ENCODE measurements at places on chromosomes 2 and 18.

DNA sequence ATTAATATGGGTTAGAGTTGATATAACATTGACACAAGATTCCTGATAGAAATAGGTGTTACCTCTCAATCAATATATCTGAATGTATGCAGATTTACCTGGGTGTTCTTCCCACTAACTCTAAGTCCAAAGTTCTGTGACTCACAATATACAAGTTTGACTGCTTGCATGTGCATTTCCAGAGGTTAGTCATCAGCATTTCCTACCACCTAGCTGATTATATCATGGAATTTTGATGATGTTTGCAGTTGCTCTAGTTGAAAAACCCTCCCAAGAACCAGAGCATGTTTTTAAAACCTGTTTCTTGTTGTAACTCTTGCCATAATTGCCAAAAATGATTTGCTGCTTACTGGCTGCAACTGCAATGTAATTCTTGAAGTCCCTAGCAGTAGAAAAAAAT is 15.0 kb upstream of the DSG1 start:
- DNase-seq = peak; percentile 3

DNA sequence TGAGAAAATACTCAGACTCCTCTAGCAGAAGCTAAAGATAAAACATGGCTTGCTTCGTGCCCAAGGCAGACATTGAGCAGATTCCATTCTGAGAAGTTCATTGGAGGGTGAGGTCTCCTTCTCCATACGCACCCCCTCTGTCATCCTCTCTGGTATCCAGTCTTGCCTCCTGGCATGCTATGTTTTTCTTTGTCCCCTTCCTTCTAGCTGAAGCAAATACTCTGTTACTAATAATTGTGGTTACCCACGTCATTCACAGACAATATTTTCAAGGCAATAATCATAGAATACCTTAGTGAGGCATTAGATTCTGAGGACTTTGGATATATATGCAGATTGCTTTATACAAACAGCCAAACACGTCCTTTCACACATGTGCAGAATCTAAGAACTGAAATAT is 66.2 kb upstream of the KLF7 start:
- DNase-seq = no peak

DNA sequence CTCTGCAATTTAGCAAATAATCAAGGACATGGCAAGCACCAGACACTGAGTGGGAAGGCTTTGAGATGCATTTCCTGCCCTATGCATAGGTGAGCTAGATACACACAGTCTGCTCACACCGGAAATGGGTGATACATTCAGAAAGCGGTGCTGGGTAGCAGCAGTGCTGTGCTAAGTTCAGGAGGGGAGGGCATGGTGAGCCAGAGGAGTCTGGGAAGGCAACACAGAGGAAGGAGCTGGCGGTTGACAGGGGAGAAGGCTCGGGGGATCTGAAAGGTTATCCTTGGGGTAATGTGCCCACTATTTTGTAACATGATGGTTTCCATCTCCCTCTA is 57.4 kb upstream of the EPAS1 start:
- no peak for DNase-seq

GRCh38 chr2:114714313-114714712 is 271.9 kb downstream of the DPP10 start:
- DNase-seq = no peak

GRCh38 chr2:3756306-3756705 is 52.9 kb downstream of the DCDC2C start:
- no peak for DNase-seq

- no peak for DNase-seq
These were observed 7.0 kb downstream of the G6PC2 start for GRCh38 chr2:168907940-168908662.

- no peak for DNase-seq
These were observed 86.1 kb downstream of the TNS1 start for GRCh38 chr2:217916504-217917254.

DNA sequence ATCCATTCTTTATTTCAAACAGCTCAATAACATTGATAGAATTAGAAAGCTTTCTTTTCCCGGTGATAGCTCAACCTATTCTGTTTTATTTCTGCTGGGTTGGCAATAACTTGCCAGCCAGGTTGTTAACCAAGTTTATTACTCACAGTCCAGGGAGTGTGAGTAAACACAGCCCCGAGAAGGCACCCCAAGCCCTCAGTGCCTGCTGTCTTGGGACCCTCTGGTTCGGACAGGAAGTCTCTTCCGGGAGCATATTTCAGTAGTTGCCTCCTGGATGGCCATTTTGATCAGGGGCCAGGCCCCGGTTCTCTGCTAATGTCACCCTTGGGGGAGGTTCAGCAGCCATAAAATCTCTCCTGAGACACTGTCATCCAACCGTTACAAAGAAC is 176.8 kb downstream of the INO80D start:
- DNase-seq = no peak

GRCh38 chr2:237604391-237604790 is 13.9 kb upstream of the RAB17 start:
- no peak for DNase-seq

GRCh38 chr2:146734042-146734820 is 1110.6 kb upstream of the ACVR2A start:
- peak; percentile 62 for DNase-seq

GRCh38 chr2:28606986-28607441 is 111.2 kb downstream of the PLB1 start:
- no peak for DNase-seq

- no peak for DNase-seq
These were observed 359.9 kb downstream of the DSC3 start for GRCh38 chr18:30682672-30683071.

- no peak for DNase-seq
These were observed 147.0 kb downstream of the GCA start for GRCh38 chr2:162490761-162491470.

DNA sequence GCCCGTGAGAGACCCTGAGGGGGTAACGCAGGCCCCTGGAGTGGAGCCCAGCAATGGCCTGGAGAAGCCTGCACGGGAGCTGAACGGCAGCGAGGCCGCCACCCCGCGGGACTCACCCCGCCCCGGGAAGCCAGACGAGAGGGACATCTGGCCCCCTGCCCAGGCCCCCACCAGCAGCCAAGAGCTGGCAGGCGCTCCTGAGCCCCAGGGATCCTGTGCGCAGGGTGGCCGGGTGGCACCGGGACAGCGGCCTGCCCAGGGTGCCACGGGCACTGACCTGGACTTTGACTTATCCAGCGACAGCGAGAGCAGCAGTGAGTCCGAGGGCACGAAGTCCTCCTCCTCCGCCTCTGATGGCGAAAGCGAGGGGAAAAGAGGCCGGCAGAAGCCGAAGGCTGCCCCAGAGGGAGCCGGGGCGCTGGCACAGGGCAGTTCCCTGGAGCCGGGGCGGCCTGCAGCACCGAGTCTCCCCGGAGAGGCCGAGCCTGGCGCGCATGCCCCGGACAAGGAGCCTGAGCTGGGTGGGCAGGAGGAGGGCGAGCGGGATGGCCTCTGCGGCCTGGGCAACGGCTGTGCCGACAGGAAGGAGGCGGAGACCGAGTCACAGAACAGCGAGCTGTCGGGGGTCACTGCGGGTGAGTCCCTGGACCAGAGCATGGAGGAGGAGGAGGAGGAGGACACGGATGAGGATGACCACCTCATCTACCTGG is 35.1 kb downstream of the CTDP1 start:
- no peak for DNase-seq

- peak; percentile 38 for DNase-seq
These were observed 50.8 kb downstream of the WIPF1 start for GRCh38 chr2:174546519-174547506.

- DNase-seq = peak; percentile 58
These were observed 33.3 kb upstream of the PGAP1 start for GRCh38 chr2:196959734-196960338.

- DNase-seq = no peak
These were observed 14.8 kb upstream of the LGALSL start for GRCh38 chr2:64439194-64439593.

DNA sequence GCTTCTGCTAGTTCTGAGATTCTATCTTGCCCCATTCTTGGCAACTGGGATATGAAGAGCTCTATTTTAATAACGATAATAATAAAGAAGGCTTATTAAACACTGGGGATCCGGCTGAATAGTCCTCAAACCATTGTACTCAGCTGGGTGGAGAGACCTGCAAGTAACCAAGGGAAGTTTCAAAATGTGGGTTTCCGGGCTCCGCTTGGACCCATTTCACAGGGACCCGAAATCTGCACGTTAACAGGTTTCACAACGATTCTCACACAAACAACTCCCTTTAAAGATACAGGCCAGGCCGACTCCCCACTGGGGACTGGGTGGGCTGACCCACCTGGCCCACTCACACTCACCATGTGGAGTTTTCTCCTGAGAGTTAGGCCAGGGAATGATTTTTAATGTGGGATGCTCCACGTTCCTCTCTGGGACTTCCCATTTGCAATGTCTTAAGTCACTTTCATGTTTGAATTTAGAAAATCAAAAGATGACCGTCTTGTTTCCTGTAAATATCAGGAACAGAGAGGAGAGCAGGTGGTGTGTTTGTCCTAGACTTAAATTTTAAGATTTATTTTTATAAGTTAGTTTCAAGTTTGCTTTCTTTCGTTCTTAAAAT is 96.3 kb downstream of the SH3RF3 start:
- no peak for DNase-seq

DNA sequence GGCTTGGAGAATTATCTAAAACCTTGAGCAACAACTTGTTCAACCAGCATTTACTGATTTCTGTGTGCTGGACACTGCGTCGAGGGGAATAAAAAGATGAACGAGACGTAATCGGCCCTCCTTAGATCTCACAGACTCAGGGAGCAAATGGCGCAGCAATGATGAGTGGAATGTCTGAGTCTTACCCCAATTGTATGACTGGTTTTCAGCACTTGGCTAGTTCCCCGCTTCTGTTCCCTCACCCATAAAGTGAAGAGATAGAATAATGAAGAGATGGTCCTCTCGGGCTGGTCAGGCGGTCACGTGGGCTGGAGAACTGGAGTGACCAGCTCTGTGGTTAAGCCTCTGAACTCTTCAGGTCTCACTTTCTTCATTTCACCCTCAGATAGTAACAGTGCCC is 17.3 kb upstream of the GATA6 start:
- no peak for DNase-seq
